ENCODE measurements at places on chromosomes 12 and 14.

- no peak for DNase-seq
These were observed 803.7 kb downstream of the DIO2 start for GRCh38 chr14:79407572-79407971.

GRCh38 chr12:53713516-53713915 is 13.7 kb downstream of the CALCOCO1 start:
- no peak for DNase-seq

DNA sequence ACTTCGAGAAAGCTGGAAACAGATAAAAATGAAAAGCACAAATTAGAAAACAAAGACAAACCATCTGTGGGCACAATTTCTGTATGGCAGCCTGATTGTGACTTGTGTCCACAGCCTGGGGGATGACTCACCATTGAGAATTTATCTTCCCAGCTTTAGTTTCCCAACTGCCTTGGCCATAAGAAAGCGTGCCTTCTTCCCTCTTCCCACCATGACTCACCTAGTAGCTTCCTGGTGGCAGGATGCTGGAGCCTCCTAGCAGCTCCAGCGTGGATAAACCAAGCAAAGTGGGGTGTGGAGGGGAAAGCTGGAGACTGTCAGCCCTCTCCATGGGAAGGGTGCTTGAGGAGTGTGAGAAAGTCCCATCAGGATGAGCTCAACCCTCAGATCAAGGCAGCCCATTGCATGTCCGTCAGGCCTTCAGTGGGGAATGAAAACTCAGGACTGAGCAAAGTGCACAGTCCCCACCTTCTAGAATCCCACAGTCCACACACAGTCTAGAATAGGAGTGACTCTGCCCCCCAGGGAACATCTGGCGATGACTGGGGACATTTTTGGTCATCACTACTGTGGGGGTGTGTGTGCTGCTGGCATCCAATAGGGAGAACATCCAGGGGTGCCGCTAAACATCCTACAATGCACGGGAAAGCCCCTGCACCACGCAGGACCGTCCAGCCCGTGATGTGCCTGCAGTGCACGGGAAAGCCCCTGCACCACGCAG is 22.4 kb upstream of the SERPINA6 start:
- DNase-seq = peak; percentile 59

DNA sequence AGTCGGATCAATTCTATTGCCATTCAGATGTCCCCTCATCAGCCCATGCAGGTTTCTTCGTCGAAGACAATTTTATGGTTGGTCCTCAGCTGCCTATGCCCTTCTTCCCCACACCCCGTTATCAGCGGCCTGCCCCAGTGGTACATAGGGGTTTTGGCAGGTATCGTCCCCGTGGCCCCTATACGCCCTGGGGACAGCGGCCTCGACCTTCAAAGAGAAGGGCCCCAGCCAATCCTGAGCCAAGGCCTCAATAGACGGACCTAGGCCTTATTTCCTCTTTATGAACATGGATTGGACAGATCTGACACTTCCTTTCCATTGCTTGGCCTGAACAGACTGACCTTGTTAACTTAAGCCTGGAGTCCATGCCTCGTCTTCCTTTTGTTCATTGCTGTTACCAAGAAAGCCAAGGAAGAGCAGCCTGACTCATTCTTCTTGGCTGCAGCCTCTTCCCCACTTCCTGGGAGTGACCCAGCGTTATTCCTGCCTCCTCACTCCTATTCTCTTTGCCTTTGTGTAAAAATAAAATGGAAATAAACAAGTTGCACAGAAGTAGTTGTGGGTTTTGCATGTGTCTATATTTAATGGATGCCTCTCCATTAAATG is 156.5 kb upstream of the AMIGO2 start:
- DNase-seq = no peak

DNA sequence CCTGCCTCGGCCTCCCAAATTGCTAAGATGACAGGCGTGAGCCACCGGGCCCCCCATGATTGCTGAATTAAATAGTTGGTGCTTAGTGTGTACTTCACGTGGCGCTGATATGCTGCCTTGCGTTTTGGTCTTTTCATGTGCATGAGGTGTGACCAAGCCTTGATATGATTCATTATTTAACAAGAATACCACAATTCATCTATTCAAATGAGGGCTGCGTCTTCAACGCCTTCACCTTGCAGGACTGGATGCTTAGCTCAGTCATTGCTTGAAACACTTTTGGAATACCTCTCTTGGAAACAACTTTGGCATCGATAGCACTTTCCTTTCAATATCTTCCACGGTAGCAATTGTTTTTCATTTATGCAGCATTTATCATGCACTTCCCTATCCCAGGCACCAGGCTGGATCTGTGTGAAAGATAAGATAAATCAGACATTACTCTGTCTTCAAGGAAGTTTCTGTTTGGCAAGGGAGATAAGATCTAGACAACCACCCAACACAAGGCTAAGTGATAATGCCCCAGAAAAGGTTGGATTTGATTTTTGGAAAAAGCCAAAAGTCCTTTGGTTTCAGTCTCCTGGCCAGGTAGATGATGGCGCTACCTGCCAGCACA is 1.3 kb upstream of the TEAD4 start:
- no peak for DNase-seq

DNA sequence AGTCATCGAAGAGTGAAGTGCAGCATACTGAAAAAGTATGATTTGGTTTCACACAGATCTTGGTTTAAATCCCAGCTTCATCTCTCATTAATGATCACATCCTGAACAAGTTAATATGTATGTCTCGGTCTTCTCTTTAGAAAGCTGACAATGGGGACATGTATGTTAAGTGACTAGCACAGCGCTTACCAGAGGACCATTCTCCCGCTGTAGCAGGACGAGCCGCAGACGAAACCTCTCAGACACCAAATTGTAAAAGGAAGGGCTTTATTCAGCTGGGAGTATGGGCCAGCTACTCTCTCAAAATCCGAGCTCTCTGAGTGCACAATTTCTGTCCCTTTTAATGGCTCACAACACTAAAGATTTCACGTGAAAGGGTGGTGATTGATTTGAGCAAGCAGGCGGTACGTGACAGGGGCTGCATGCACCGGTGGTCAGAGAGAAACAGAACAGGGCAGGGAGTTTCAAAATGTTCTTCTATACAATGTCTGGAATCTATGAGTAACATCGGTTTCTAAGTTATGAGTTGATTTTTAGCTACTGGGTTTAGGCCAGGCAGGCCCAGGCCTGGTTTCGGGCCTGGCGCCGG is 682.4 kb downstream of the DIO2 start:
- no peak for DNase-seq

DNA sequence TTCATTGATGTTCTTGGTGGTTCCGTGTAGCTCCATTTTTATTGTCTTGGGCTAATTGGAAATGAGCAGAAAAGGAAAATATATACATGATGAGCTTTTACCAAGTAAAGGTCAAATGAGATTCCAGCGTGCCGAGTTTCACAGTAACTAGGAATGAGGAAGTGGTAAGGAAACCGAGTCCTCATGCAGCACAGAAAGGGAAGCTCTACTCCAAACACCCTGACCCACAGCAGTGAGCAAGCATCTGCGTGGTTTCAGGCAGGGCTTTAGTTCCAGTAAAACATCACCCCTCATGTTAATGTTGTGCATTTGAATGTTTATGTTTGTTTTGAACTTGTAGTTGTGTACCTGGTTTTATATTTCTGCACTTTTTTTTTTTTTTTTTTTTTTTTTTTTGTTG is 208.0 kb downstream of the SLC41A2 start:
- peak; percentile 62 for DNase-seq

- no peak for DNase-seq
These were observed 356.7 kb downstream of the LRIG3 start for GRCh38 chr12:58563621-58564020.

DNA sequence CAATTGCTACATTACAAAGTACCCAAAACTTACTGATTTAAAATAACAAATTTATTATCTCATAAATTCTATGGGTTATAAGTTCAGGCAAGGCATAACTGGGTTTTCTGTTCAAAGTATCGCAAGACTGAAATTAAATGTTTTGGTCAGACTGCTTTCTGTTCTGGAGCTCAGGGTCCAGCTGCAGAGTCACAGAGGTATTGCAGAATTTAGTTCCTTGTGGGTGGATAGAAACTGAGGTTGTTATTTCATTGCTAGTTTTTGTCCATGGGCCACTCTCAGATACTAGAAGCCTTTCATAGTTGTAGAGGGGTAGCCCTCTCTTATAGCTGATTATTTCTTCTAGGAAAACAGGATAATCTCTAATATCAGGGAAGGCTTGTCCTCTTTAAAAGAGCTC is 467.9 kb downstream of the TRHDE start:
- DNase-seq = no peak

DNA sequence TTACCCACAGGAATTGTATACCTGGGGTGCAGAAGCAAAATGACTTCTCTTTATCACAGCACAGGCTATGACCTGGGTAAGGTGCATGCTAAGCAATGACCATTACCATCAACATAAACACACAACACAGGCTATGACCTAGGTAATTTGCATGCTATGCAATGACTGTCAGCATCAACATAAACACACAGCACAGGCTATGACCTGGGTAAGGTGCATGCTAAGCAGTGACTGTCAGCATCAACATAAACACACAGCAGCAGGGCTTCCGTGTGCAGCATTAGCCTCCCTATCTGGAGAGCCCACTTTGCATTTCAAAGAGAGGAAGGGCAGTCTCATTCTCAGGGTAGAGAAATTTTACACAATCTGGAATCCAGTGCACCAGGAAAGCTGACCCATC is 583.0 kb downstream of the TMEM121 start:
- DNase-seq = no peak

GRCh38 chr12:14981049-14981448 is 8.2 kb downstream of the PDE6H start:
- peak; percentile 61 for DNase-seq
